COLO829 (cell line): ENCODE measurements at places on chromosomes 16 and 17.

- DNase-seq: no peak
Measured at GRCh38 chr16:75012380-75013081, 13.7 kb downstream of the ZNRF1 start.

DNA sequence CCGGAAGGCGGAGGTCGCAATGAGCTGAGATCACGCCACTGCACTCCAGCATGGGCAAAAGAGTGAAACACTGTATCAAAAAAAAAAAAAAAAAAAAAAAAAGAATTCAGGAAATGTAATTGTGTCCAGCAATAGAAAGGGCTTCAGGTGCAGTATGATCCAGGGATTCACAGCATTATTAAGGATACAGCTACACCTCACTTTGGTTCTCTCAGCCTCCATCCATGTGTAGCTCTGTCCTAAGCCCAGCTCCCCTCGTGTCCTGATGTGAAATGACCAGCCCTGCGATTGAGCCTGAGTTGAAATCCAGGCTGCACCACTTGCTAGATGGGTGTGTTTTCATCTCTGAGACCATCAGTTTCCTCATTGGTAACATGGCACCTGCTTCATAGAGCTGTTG is 3.0 kb downstream of the SLC5A10 start:
- DNase-seq: no peak

GRCh38 chr17:43210576-43210975 is 1.1 kb upstream of the TMEM106A start:
- no peak for DNase-seq

DNA sequence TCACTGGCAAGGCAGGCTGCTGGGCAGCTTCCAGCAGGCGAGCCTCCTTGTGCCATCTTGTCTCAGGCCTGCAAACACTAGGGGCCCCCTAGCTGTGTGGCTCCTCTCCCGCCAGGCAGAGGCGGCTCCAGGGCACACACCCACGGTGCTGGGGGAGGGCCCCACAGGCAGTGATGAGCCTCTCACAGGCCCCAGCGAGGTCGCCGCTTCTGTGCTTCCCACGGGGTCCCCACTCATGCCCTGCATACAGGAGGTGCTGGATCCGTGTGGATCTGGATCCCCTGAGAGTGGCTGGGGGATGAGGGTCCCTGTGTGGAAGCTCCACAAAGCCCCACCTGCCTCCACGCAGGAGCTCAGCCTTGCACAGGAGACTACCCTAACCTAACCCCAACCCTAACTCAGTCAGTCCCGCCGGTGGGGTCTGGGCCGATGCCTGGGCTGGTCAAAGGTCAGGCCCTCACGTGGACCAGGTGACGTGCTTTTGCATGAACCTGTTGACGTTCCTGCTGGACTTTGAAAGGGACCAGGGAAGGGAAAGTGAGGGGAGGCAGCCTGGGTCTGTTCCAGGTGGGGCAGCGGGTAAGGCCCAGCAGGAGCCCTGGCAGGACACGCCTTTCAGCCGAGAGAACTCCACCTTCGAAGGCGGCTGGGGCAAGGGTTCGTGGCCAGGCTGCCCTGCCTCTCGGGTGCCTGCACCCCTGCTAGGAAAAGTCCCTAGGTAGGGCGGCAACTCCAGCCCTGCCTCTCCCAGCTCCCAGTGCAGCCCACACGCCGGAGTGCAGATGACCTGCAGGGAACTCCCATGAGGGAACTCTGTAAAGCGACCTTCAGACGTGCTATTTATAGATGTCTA is 5.2 kb downstream of the SECTM1 start:
- DNase-seq: no peak

DNA sequence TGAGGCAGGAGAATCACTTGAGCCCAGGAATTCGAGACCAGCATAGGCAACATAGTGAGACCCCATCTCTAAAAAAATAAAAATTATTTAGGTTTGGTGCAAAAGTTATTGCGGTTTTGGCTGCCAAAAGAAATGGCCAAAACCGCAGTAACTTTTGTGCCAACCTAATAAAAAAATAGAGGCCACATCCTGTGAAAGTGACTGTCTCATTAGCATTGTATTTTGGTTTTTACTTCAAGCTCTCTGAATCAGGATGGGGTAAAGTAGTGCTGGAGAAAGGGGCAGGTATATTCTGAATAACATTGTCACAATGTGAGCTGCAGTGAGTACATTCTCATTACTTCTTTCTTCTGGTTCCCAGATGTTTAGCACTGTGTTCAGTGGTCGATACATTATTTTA is 36.0 kb downstream of the ATP6V0A1 start:
- no peak for DNase-seq

DNA sequence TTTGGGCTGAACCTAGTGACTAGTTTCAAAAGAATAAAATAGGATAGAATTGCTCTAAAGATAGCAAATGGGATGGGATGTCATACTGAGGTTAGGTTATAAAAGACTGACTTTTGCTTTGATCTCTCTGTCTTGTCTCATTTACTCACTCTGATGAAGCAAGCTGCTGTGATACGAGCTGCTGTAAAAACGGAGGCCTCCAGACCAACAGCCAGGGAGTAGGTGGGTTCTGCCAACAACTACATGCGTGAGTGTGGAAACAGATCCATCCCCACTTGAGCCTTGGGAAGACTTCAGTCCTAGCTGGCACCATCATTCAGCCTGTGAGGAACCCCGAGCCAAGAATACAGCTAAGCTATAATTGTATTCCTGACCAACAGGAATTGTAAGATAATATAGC is 373.9 kb upstream of the CA10 start:
- DNase-seq: no peak
